Activated effector memory CD4-positive, alpha-beta T cell treated with Interleukin-2 at 50 U/mL for 16 hours (primary cell): ENCODE measurements at places on chromosomes 16 and 17.

- no peak for DNase-seq
These were observed 74.1 kb upstream of the MON1B start for GRCh38 chr16:77116856-77117255.

DNA sequence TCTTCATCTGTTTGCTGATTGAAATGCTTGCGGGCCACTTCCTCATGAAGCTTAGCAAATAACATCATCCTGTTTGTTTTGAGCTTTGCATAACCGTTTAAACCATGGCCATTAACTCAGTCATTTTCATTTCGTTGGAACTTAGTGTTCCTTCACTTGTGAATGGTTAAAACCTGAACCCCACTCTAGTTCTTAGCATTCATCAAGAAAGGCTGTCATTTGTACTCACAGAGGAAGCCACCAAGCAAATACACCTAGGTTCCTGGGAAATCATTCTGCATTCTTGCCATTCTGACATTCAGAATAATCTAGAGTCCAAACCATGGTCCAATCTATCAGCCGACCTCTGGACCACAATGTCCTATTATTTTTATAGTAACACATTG lies 8.4 kb upstream of the TAT start:
- no peak for DNase-seq

DNA sequence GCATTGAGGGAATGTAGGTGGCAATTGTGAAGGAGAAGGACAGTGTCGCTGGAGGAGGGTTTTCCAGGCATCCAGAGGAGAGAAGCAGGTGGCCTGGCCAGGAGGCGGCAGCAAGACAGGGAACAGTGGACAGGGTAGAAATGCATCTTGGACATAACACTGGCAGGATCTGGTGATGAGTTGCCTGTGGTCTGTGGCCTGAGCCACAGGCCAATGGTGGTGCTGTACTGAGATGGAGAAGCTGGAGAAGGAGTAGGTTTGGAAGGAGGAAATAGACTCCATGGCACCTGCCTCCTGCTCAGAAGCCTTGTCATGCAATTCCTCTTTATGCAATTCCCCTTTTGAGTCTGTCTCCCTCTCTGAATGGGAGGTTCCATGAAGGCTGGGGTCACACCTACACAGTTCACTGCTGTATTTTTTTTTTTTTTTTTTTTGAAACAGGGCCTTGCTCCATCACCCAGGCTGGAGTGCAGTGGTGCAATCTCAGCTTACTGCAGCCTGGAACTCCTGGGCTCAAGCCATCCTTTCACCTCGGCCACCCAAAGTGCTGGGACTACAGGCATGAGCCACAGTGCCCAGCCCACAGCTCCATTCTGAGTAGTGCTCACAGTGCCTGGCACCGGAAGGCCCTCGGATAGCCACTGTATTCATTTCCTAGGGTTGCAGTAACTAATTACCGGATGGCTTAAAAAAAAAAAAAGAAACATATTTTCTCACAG lies 13.5 kb upstream of the CACNG4 start:
- DNase-seq = no peak

GRCh38 chr17:38907930-38908675 lies 17.3 kb upstream of the LASP1NB start:
- DNase-seq = no peak

DNA sequence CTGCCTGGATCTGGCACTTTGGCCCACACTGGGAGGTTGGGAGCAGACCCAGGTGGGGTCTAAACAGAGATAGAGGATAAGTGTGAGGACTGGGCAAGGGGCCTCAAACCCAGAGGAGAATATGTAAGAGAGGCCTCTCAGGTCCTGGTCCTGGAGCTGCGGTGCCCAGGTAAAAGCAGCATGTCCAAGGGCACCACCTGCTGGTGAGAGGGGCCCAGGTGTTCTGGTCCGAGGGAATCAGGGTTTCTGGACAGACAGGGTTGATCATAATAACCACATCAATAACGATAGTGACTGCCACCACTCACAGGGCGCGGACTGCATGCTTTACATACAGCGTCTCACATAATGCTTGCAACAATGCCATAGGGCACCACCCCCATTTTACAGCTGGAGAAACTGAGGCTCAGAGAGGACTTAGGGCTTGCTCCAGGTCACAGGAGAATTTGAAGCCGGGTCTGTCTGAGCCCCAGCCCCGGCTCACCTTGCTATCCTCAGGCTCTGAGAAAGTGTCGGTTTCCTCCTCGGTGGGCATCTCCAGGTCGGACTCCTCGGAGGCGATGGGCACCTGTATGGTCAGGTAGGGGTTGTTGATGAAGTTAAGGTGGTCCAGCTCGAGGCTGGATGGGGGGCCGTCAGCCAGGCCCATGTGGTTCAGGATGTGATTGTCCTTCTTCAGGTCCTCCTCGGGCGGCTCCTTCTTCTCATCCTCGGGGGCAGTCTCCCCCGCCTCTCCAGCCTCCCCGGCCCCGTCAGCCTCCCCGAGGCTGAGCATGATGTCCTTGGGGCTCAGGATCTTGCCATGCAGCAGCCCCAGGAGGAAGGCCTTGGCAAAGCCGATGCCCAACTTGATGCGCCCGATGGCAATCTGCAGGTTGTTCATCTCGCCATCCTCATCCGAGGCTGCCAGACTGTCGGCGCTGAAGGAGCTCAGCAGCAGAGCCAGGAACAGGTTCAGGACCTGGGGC lies 19.1 kb upstream of the CD79B start:
- no peak for DNase-seq

DNA sequence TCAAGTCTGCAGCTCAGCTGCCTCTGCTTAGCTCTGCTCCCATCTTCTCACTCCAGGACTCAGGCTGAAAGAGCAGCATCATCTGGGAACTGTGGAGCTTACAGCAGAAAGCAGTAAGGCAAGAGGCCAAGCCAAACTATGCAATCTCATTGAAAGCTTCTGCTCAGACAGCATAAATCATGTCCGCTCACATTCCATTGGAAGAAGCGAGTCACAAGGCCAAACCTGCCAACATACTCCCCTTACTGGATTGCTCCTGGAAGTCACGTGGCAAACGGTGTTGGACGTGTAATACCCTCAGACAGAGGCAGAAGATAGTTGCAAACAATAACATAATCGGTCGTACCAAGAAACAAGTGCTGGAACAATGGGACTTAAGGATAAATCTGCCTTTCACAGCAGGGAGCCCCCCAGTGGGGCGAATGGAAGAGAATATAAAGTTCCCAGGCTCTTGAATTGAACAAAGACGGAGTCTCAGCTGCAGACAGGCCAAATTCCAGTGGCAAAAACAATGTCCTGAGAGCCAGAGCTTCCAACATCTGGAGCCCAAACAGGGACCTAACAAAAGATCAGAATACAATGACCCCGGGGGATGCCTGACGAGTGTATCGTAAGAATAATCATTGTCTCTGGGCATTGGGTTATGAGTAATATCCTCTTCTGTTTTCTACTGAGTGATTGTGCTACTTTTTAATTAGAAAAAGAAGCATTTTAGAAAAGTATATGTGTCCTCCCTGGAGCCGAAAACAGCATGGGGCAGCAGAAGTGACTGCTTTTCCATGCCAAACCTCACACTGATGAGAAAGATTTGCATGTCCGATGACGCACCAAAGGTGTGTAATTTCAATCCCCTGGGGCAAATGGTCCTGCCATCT lies 68.4 kb downstream of the CMC2 start:
- DNase-seq = no peak

- DNase-seq = no peak
These were observed 30.3 kb upstream of the PHOSPHO1 start for GRCh38 chr17:49260817-49261291.
